Glutamatergic neuron (in vitro differentiated cells): ENCODE measurements at places on chromosomes 11 and 22. TPM values are rescaled to one million over a fixed set of nuclear protein-coding genes. Genes with fewer than 3 reads are reported as not detected.

- DNase-seq = peak; percentile 89
Measured at GRCh38 chr22:38927033-38927781, 30.2 kb upstream of the APOBEC3A start.

- DNase-seq = peak; percentile 79
Measured at GRCh38 chr22:38455530-38456271, 702 bp upstream of the KCNJ4 start.

GRCh38 chr22:39290724-39291161 lies 28.7 kb downstream of the RPL3 start:
- peak; percentile 48 for DNase-seq

DNA sequence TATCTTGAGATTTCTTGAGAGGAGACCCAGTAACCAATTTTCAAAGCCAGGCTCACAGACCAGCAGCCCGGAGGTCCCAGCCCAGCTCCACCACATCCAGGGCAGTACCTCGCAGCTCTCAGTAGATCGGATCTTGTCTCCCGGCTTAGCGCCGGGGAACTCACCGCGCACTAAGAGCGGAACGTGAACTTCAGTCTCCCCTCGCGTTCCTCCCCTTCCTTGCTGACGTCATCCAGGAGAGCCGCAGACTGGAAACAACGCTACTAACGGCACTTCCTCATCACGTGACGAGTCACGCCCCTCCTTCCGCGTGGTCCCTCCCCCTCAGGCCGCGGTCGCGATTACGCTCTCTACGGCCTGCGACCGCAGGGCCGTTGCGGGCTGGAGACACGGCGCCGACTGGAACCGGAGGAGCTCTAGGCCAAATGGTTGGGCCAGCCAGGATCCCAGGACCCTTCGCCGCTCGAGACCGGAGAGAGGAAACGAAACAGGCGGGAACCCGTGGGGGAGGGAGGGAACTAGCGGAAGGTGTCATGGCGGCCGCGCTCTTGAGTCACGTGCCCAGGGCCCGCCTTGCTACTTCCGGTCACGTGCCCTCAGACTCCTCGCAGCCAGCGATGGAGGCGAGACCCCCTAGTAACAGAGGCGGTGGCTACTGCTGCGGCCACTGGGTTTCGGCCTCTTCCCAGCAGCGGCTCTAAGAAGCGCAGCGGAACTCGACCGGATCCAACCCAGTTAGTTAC lies at the start of the genes GTF2H1 and HPS5:
Gene GTF2H1, plus strand, starts transcription at position 599 of the 743 bp plus-strand sequence. CDS start 10,508 bp downstream, outside the sequence.
Gene HPS5, minus strand, starts transcription at position 172 of the 743 bp plus-strand sequence. CDS start 4,282 bp downstream, outside the sequence.
- DNase-seq = peak; percentile 92

DNA sequence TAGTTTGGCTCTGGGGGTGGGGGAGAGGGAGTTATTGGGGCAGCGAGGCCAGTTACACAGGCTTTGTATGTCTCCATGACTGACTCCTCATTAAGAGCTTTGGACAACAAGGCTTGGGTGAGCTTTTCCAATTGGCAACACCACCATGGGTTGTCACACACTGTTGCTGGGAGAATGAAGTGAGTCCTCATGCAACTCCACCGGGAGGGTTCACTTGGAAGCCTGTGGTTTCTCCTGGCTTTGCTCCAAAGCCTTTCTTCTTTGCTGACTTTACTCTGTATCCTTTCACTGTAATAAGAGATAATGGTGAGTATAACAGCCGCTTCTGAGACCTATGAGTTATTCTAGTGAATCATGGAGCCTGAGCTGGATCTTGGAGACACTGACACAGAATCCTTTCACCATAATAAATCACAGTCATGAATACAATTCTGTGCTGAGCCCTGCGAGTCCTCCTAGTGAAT lies 24.9 kb downstream of the EIF3F start:
- no peak for DNase-seq

DNA sequence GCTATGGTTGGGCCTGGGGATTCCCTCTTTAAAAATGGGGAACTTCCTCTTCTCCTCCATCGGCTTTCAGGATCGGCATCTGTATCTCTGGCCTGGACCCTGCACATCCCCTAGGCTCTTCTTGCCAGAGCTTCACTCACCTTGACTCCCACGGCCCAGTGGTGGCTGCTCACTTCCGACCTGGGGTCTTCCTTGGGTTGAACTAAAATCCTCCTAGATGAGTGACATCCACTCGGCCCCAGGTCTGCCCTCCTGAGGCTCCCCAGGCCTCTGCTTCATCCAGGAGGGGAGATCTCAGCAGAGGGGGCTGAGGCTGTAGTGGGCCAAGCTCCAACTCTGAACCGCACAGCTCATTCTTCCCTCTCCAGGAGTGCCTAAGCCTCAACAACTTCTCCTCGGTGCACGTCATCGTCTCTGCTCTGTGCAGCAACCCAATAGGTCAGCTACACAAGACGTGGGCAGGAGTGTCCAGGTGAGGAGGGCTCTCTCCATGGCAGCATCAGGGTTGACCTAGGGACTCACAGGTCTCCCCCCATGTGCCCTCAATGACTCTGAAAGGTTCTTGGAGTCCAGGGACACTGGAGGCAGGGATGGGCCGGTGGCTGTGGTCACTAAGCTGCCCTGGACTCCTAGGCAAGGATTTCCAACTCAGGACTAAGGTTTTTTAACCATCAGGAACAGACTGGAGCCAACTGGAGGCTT lies 3.3 kb downstream of the RGL4 start:
- DNase-seq = no peak

GRCh38 chr11:111334532-111335502 lies 36.5 kb downstream of the POU2AF3 start:
- DNase-seq = no peak

DNA sequence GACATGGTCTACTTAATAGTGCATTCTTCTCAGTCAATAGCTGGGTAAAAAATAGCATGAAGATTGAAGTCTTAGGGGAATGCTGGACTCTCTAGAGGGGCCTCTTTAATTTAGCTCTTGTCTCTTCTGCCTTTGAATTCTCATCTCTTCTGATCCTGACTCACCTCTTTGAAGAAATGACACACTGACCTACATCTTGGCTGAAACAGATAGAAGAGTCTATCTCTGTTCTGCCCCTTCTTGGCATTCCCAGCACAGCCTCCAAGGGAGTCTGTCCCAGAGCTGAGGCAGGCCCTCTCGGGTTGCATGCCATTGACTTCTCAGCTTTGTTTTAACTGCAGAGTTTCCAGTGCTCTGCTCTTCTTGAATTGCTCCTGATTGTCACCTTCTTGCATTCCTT lies 55.7 kb downstream of the PTPRJ start:
- DNase-seq = no peak

GRCh38 chr11:84390441-84391078 lies 1104.4 kb upstream of the CCDC90B start:
- DNase-seq = no peak

DNA sequence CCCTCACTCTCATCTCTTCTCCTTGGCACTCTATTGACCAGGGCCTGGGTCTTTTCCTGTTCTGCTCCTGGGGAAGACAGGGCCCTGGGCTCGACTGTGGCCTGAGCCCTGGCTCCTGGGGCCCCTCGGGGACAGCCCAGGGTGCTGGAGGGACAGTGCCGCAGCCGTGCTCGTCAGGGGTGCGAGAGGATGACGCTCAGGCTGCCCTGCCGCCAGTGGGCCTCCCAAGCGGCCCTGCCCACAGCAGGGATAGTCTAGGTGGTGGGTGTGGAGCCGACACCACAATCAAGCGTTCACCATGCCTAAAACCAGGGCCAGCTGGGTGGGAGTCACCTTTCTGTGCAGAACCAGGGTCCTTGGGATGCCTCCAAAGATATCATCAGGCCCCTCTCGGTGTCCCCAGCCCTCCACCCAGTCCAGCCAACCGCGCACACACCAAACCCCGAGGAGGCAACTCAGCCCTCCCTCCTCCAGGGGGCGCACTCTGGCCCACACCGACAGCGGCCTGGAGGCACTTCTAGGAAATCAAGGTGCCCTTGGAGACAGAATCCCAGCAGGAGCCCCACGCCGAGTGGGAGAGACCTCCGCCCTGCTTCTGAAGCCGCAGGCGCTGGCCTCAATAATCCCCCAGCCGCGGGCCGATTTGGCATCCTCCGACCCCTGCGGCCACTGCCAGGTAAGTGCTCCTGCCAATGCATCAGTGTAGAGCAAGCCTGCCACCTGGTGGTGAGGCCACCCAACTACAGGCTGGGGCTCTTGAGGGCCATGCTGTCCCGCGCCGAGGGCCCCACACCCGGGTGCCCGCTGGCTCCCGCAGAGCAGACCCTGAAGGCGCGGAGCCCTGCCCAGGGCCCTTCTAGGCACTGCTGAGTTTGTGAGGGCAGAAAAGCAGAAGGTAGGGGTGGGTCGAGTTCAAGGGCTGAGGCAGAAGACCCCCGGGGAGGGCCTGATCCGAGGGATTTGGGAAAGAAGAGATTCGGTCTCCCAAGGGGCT lies 496.4 kb downstream of the BUD13 start:
- DNase-seq = peak; percentile 89

- no peak for DNase-seq
Measured at GRCh38 chr22:24983151-24983550, 30.6 kb downstream of the KIAA1671 start.

- no peak for DNase-seq
Measured at GRCh38 chr11:4713241-4713640, 8.7 kb downstream of the MMP26 start.

DNA sequence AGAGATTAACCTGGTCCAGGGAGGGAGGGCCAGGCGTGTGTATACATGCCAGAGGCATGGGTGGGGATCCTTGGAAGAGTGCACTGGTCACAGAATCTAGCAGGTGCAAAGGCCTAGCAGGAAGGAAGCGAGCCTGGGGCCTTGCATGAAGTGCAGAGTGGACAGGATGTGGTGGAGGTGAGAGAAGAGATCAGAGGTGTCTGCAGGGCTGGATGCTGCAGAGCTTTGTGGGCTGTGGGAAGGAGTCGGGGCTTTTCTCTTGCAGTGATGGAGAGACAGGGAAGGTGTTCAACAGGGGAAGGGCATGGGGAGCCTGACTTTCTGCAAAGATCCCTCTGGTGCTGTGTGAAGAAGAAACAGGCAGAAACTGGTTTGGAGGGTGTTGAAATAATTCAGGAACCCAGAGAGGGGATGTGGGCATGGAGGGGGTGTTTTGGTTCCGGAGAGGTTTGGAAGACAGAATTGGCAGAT lies 2.5 kb upstream of the TPST2 start:
- no peak for DNase-seq

GRCh38 chr11:103110391-103110790 lies 1.2 kb downstream of the DYNC2H1 start:
- DNase-seq = no peak

GRCh38 chr11:1445741-1446445 lies 40.7 kb downstream of the MOB2 start:
- no peak for DNase-seq

HPS4 gene
- total RNA-seq = 55.1 TPM

DDIAS gene
- total RNA-seq = 2.0 TPM

KCNJ1 gene
- total RNA-seq = not detected
